Stimulated activated CD4-positive, alpha-beta T cell treated with anti-CD3 and anti-CD28 coated beads, Interleukin-1b, Interleukin-23, amount 100 ng/mL, for 1 hour (primary cell): ENCODE measurements at places on chromosomes 2 and 18.

DNA sequence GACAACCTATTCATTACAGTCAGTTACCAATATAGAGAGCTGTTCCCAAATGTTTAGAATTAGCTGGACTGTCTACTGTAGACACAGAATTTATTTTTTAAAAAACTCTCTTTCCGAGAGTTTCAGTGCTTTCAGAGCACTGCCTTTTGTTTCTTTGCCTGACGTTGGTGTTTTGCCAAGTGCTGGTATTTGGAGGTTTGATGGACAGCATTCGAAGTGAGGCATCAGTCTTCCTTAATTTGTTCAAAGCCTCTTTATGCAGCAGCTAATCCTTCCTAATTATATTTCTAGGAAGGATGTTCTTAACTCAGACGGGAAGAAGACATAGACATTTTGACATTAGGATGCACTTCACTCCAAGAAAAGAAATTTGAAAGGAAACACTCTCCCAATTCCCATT, 83.2 kb downstream of the LTBP1 start:
- DNase-seq = no peak

GRCh38 chr2:241379481-241380480, 23.7 kb downstream of the FARP2 start:
- no peak for DNase-seq

DNA sequence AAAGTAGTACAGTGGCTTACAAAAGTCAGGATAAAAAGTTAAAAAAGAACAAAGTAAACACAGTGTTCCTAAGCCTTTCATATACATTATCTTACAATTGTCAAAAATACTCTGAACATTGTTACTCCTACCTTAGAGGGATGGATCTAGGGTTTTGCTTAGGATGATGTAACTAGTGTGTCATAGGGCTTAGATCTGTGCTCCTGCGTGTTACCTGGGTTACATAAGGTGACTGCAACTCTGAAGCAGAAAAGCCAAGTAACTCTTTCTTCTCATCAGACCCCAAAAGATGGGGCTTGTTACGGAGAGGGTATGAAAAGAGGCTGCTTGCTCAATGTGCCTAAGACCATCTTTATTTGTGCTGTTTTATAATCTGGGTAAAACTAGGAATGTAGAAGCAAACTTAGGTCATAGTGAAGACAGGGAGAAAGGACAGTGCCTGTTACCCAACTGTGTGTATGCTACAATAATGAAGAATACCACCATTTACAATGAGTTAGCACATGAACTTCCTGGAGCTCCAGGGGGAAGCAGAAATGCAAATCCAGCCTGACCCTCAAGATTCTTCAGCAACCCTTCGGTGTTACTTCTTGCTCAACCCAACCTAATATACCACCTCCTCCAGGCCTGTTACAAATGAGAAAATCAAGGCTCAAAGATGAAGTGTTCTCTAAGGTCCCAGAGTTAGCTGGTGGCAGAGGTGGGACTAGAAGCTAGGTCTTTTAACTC, 42.0 kb upstream of the STK17B start:
- DNase-seq = no peak

DNA sequence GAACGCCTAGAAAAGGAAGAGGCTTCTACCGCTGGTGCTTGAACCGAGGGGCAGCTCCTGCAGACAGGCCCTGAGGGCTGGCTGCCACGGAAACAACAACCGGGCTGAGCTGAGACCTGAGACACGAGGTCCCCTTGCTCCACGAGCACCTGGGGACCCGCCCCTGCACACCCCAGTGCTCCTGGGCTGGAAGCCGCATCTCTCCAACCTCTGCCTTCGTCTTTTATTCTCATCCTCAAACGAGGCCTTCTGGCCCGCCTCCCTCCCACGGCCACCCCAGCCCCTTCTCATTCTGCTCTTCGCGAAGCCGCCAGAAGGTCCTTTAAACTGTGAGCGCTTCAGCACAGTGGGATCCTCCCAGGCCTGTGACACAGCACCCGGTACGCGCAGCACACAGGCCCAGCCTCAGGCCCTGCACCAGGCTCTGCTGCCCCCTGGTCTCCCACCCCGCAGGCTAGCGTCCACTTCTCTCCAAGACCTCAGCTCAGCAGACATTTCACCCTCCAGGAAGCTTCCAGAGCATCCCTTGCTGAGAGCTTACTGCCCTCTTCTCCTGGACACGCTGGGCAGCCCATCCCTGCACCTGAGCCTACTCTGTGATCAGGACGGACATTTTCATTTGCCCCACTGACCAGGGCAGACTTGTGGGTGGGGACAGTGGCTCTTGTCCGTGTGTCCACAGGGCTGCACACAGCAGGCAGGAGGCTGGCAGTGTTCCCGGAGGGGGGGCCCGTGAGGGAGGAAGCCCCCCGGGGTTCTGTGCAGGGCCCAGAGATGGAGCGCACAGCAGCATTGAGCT, 149.7 kb downstream of the PXDN start:
- no peak for DNase-seq

DNA sequence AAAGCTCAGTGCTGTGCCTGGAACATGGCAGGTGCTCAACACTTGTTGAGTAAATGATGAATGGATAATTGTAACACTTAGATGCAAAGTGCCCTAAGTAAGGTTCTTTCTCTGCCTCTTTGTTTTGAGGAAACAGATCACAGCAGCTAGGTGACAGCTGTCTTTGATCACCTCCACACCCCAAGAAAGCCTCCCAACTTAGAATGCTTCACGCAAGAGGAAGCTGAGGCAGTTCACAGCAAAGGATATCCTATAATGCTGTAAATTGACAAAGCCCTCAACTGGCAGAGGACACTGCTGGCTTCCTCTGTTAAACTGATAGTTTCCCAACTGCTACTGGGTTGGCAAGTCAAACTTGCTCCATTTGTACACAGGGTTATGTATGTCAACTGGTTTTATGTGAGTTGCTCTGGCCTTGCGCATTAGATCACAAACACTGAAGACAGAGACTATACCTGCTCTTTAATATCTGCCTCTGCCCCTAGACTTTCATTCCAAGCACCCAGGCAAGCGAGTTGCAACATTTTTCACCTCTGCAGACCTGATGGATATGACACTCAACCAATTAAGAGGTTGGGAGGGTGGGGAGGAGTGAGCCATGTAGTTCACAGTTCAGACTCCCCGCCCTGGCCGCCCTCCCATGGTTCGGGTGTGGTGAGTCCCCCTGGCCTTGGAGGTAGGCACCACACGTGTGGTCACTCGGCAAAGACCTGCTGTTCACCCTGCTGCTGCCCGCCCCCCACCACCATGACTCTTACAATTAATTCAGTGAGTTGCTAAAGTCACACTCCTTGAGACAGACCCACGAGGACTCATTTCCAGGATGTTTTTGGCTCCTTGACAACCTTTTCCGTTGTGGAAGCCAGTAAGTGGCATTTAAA, 4.8 kb upstream of the MALL start:
- no peak for DNase-seq

DNA sequence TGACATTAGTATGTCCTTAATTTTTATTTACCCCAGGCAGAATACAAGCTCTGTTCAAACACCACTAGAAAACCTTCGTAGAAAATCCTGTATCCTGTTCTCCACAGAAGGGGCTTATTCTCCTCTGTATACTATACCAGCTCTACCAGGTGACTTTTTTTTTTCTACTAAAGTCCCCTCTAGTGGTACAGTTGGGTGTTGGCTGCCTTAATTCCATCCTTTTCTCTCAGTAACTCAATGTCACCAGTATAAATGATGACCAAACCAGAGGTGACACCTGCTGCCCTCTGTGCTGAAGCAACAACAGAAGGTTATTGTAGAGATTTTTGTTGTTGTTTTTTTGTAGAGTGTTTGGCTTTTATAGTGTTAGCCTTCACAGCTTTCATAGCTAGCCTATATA, 1322.0 kb downstream of the LRP1B start:
- no peak for DNase-seq

DNA sequence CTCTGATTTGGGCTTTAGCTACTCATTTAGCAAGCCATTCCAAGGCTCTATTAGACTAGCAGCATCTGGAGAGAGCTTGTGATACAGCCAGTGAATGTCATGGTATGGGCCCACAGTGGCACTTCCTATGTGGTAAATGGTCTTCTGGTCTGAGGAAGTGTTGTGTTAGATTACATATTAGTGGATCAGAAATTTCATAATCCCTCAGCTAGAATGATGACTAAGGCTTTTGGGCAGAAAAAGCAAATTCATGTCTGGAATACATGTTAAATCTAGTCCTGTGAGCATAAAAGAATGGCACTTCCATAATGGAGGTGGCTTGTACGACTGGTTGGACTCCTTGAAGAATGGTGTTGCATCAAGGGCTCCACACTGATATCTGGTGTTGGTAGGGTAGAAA, 436.8 kb upstream of the CWC22 start:
- no peak for DNase-seq
